ENCODE measurements at places on chromosomes 6 and 20.

DNA sequence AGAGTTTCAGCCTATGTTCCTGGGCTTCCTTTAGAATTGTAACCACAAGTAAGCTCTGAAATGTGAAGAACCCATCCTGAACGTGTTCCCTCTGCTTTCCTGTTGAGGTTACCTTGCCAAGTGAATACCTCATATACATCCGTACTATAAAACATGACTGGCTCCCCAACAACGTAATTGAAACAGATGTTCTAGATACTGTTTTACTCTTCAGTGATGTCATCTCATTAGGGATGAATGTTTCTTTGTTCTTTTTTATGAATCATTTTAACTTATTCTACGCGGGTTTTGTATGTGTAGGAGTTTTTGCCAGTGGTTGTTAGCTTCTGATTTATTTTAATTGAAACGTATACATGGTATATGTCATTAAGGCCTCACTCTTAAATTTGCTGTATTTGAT lies 166.8 kb downstream of the SAMD5 start:
- peak; percentile 74 for DNase-seq

- peak; percentile 99 for DNase-seq
Observed at GRCh38 chr6:36594029-36594815, at the start of gene SRSF3. SRSF3 (plus strand) TSS chr6:36594362; CDS start chr6:36596763, 2,401 bp downstream.

DNA sequence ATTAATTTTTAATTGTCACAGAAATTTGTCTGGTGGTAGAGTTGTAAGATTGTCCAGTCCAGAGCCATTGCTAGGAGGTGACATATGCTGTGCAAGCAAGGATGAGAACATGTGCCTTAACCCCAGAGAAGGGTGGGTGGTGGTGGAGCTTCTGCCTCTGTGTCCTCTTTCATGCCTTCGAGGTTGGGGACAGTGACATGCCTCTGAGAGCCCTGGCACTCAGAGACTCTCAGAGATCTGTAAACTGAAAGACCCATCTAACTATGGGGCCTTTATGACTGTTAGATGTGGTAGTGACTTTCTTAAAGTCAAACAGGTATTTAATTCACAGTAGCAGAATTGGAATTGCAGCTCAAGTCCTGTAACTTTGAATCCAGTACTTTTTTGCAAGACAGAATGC lies 132.4 kb downstream of the JARID2 start:
- no peak for DNase-seq

- no peak for DNase-seq
Observed at GRCh38 chr6:81088145-81088544, 664.3 kb downstream of the TENT5A start.

DNA sequence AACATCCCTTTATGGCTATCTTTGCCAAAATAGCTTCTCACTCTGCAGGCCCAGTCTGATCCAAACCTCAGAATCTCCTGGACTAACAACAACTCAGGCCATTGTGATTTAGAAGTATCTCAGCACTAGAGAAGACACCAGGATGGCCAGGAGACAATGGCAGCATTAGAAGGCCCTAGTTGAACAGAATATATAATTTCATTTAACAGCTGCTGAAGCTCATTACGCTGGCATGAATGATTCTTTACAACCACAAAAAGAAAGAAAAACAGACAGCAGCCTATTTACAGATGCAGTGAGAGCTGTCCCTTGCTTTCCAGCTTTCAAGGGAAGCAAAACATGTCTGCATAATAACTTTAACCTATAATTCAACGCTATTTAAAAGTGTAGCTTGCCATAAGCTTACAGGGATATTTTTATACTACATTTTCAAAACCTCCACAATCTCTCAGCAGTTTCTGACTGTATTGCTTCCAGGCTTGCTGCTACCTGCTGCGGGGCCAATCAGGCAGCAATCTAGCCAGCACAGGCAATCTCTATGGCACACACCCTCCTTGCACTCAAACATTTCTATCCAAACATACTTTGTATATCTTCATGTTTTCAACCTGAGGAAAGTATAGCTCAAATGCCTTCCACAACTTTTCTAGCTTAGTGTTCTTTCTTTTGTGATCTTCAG lies 107.3 kb downstream of the OGFRL1 start:
- DNase-seq = no peak

- DNase-seq = no peak
Observed at GRCh38 chr20:21102603-21103311, 3.4 kb downstream of the LINC00237 start.

DNA sequence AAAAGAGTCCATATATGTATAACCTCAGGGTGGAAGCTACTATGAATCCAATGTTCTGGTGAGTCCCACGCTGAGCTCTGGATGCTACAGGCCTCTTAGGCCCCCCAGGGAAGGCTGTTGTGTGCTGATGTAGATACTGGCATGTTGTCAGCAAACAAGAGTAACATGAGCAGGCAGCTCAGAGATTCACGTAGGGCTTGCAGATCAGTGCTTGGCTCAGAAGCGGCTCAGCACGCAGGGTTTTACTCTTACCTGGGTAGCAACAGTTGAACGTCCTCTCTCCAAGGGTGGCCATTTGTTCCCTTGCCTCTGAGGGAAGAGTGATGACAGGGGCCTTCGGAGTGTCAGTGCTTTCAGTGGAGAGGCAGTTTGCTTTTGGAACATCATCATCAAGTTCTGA lies 93.4 kb downstream of the ZFP64 start:
- no peak for DNase-seq

GRCh38 chr6:55756531-55757031 lies 118.8 kb downstream of the BMP5 start:
- no peak for DNase-seq

- DNase-seq = no peak
Observed at GRCh38 chr20:16552015-16552414, 21.2 kb downstream of the KIF16B start.

GRCh38 chr6:163392533-163392932 lies 22.0 kb upstream of the QKI start:
- peak; percentile 64 for DNase-seq

DNA sequence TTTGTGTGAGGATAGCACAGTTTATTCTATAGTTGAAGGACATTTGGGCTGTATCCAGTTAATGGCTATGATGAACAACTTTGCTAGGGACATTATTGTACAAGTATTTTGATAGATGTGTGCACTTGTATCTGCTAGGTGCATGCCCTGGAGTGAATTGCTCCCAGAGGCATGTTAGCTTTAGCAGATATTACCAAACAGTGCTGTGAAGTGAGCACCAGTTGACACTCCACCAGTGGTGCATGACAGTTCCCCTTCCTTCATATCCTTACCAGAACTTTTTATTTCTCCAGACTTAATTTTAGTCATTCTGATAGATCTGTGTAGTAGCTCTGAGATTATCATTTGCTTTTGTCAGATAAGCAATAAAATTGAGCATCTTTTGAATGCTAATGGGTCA lies 48.9 kb upstream of the ENPP5 start:
- no peak for DNase-seq

DNA sequence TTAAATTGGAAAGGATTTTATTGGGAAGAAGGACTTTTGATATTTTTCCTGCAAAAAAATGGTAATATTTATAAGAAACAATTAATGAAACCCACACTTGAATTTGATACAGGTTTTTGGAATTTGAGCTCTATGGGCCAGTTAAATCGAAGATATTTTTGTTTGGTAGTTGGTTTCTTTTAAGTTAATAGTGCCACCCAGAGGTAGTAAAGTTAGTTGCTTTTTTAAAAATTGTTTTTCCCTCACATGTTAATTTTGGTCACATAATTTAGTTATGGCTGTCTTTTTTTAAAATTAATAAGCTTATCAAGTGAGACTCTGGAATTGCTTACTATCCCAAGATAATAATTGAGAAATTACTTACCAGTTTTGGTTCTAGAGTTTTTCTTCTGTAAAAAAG lies 7.1 kb downstream of the PRIM2 start:
- no peak for DNase-seq

DNA sequence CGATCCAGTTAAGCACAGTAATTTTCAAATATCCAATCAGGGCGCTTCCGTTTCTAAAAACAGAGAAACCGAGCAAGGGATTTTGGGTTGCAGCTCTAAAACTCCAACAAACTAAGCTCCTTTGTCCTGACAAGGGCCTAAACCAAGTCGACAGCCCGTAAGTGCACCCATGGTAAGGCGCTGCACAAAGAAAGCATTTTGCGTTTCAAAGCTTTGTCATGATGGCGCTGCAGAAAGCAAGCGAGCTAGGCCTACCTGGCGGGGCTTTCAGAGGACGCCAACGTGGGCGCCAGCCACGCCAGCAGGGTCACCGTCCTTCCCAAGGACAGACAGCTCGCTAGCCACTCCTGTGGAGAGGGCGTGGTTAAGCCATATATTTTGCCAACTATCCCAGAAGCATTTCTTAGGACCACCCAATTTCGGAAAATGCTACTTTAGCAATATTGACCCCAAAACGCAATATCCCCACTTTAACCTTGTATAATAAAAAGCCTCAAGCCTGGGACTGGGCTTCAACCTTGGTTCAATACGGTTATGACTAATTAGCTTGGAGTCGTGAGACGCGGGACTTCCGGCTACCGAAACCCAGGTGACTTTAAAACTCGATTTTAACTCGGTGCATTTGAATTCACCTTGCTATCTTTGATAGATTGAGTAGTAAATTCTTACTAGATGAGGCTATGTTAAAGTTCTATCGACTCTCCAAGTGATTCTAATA lies 53.8 kb downstream of the TRIM38 start:
- peak; percentile 29 for DNase-seq

GRCh38 chr6:89542866-89543265 lies 95.7 kb downstream of the LYRM2 start:
- DNase-seq = no peak

DNA sequence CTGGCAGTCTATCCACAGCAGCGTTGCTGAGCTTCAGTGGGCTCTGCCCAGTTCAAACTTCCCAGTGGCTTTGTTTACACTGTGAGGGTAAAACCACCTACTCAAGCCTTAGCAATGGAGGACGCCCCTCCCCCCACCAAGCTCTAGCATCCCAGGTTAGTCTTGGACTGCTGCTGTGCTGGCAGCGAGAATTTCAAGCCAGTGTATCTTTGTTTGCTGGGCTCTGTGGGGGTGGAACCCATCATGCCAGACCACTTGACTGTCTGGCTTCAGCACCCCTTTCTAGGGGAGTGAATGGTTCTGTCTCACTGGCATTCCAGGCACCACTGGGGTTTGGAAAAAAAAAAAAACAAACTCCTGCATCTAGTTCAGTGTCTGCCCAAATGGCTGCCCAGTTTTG lies 249.7 kb upstream of the SYNCRIP start:
- no peak for DNase-seq

- DNase-seq = peak; percentile 31
Observed at GRCh38 chr6:143536461-143536865, 24.9 kb upstream of the FUCA2 start.
